ENCODE measurements at places on chromosomes 6 and 20. TPM values are rescaled to one million over a fixed set of nuclear protein-coding genes. Genes with fewer than 3 reads are reported as not detected.

Gene TPD52L1
- 5.6 TPM for total RNA-seq

Gene SYCP2
- 0.70 TPM for total RNA-seq

Gene FAM83B
- not detected for total RNA-seq

Gene PDSS2
- 6.4 TPM for total RNA-seq

Gene ENPP1
- total RNA-seq: 1.5 TPM
